ENCODE measurements at places on chromosomes 6 and 20.

DNA sequence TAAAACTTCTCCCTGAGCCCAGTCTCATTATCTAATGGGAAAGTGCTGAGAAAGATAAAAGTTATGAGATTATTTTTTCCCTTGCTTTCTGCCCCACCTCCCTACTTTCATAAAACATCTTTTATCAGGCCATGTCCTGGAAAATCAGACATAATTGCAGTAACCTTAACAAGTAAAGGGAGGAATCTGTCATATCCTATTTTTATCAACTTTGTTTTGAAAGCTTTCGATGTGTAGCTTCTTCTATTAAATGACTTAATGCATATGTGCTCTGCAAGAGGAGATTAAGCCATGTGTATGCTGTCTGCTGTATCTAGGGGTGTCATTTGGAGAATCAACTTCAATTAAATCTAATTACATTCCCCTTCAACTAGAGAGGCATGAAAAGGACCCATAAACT is 408.9 kb downstream of the CBLN4 start:
- DNase-seq, result no peak

DNA sequence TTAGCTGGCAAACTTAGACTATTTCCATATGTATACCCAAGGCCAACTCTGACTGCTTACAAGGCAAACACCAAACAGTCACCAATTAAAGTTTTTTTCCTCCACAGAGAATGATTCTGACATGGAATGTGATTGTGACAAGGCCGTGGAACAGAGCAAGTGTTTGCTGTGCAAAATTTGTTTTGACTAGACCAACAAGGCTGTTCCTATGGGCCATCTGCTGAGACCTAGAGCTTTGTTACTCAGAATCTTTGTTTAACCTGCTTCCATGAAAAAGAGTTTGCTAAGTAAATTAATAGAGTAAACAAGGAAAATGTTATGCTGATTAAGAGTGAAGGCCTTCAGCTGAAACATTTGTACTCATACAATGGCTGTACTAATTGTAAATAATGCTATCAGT is 51.6 kb upstream of the IMPG1 start:
- no peak for DNase-seq

DNA sequence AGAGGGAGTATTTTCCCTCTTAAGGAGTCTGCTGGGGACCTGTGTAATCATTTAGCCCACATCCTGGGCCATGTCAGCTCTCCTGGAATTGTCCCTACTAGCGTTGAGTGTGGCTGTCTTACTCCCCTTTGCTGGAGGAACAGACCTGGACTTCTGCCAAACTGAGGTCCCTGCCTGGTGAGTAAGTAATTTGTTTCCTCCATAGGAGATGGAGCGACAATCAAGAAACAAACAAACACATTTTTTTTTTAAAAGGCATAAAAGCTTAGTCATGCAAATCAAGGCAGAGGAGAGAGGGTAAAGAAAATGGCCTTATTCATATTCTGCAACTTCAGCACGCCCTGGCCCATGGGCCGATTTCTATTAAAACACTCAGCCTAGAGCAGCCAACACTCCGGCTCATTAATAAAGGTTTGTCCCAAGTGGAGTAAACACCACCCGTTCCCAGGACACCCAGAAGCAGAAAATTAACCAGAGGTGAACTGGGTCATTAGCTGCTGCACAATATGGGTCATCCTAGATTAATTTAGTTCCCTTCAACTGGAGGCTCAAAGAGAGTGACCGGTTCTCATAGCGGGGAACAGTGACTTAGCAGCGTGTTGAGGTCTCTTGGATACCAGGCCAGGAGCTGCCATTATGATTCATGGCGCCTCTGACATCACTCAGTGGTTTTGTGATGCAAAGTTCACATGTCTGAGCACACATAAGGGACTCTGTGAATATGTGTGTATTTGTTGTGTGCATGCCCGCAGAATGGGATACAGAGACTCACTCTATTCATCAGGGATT is 165.0 kb upstream of the SULF2 start:
- DNase-seq, result no peak

- no peak for DNase-seq
Measured at GRCh38 chr6:150006961-150007464, 18.3 kb downstream of the RAET1L start.

DNA sequence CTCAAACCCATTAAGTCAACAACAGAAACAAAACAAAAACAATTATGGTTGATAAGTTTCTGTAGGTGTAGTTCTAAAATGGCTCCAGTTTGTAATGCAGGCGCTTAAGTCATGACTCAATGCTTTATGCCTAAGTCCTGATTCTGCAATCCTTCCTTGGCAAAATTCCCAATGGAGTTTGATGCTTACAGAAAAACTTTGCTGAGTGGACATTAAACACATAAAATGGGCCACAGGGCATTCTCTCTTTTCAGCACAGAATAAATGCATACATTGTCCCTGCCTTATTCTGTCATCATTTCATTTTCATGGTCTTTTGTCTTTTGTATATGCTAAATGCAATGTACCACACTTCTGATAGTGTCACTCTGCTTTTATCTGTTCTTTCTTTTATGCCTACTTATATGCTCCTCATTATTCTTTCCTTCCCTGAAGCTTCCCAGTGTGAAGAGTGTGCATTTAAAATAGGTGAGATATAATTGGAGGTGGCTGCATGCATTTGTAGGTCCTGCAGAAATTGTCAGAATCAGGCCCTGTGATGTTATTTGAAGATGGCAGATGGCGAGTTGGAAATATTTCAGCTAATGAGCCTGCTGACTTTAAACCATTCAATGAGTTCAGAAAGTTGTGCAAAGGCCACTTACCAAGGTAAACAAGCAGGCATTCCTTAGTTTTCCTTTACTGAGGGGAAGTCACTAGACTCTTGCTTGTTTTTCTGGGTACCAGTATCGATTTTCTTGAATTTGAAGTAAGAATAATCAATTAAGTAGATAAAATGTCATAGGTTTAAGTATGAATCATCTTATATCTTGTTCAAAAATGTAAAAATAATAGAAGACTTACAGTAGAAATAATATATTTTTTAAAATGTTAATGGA is 313.1 kb downstream of the TRDN start:
- no peak for DNase-seq

GRCh38 chr6:157847846-157848245 is 24.8 kb downstream of the SNX9 start:
- DNase-seq, result no peak

- DNase-seq, result no peak
Measured at GRCh38 chr20:54524849-54525248, 49.5 kb downstream of the DOK5 start.

DNA sequence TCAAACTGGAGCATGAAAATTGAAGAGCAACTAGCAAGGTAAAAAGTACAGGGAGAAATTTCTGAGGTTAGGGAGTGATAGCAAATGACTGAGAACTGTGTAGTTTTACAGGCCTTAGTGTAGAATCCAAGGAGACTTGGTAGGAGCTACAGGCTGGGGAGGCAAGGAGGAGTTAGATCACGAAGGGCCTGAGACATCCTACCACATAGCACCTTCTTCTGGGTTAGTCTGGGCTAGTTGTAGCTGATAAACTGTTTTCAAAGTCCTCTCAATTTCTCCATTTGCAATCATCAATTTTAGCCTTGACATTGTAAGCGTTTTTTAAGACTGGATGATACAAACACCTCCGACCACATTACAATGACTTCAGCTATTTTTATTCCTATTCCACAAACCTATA is 209.7 kb downstream of the TMEM200A start:
- no peak for DNase-seq

DNA sequence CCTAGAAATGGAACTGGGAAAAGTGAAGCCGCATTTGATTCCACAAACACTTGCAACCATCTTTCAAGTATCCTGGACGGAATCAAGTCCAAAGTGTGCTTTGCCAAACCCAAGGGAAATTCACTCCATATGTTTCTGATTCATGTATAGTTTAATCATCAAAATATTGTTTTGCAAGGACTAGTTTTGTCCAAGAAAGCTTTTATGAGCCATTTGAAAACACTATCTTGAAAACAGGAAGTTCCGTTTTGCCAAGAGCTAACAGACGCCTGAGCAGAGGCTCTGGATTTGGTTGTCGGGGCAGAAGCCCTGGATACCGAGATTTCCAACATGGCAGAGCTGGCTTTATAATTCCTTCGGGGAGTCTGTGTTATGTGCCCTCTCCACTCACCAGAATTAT is 251.1 kb downstream of the PHACTR1 start:
- DNase-seq, result no peak

GRCh38 chr6:127581576-127581975 is 4.6 kb downstream of the C6orf58 start:
- DNase-seq, result no peak

All from NCI-H1436 (cell line).